ENCODE measurements at places on chromosomes 5 and 9.

DNA sequence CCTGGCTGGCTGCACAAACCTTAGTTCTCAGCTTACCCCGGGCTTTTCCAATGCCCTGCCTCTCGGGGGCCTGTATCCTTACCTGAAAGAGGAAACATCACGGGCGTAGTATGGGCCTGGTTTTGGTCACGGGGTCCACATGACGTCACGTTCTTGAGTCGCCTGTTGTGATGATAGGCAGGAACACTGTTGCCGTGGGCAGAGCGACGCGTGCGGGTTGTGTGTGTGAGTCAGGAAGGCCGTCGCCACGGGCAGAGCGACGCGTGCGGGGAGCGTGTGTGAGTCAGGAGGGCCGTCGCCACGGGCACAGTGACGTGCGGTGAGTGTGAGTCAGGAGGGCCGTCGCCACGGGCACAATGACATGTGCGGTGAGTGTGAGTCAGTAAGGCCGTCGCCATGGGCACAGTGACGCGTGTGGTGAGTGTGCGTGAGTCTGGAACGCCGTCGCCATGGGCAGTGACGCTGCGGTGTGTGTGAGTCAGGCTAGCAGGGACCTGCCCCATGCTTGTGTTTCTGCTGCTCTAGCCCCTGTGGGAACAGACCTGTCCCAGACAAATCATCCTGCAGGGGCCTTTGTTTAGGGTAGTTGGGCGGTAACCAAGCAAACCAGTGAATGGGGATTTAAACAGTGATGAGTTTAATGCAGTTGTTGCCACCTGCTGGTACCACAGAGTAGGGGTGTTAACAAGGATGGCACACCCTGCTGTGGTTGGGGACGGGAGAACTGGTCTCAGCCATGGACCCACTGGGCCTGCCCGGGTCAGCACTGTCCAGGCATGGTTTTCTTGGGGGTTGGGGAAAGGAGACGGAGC is 19.8 kb downstream of the TRIP13 start:
- H3K36me3 ChIP-seq = peaks cover 2% of the 10 kb centered on the region
- no peaks in the 10 kb centered on the region for H3K27me3 ChIP-seq
- peak overlapping the region; percentile 76 for H3K27ac ChIP-seq
- peak; percentile 54 for DNase-seq

DNA sequence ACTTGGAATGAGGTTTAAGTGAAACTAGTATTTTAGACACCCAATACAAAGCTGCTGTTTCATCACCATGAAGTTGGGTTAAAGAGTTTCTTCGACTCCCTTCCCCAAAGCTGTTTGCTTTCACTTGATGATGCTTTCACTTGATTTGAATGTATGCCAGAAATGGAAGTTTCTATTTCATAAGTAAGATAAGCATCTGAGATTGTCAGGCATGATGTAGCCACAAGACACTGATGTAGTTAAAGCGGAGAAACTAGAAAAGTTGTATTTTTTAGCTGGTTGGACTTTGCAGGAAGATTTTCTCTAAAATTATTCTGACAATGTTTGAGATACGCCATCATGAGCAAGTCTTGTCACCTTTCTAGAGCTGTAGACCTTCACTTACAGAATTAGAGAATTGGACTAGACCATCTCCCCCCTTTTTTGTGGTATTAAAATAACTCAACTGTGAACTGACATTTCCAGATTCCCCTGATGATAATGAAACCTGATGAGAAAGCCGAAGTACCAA is 20.0 kb downstream of the MOCS2 start:
- H3K4me3 ChIP-seq = no peak overlapping the region
- no peaks in the 10 kb centered on the region for H3K4me1 ChIP-seq
- H3K27ac ChIP-seq = no peak overlapping the region
- DNase-seq = no peak
- no peaks in the 10 kb centered on the region for H3K27me3 ChIP-seq

- H3K27ac ChIP-seq = no peak overlapping the region
- H3K4me1 ChIP-seq = no peaks in the 10 kb centered on the region
- no peak overlapping the region for H3K4me3 ChIP-seq
Measured at GRCh38 chr9:30609713-30610112, 1774.7 kb upstream of the ACO1 start.

- H3K27ac ChIP-seq = no peak overlapping the region
- H3K4me1 ChIP-seq = no peaks in the 10 kb centered on the region
- H3K4me3 ChIP-seq = no peak overlapping the region
- peaks cover 37% of the 10 kb centered on the region for H3K27me3 ChIP-seq
- DNase-seq = no peak
Measured at GRCh38 chr9:93996863-93997262, 41.7 kb upstream of the BARX1 start.

GRCh38 chr5:7925961-7926695 is 57.2 kb downstream of the MTRR start:
- H3K4me3 ChIP-seq = no peak overlapping the region
- H3K27ac ChIP-seq = no peak overlapping the region
- peaks cover 13% of the 10 kb centered on the region for H3K27me3 ChIP-seq

All from central memory CD8-positive, alpha-beta T cell (primary cell).